ENCODE measurements at places on chromosomes 11 and 22.

DNA sequence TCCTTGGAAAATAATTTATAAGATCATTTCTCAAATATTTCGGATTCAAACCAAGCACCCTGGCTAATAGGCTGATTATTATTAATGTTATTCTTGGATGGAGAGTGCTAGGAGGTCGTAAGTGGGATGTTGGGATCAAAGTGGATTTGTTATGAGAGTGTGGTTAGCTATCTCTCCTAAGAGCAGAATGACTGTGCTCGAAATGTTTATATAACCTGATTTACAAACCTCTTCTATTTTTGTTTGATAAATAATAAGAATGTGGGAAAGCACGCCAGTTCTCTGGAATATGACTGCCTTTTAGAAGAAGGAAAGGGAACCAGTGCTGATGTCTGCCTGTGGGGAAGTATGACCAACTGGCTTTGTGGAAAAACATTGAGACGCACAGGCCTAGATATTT, 527.5 kb downstream of the NTM start:
- DNase-seq = no peak

DNA sequence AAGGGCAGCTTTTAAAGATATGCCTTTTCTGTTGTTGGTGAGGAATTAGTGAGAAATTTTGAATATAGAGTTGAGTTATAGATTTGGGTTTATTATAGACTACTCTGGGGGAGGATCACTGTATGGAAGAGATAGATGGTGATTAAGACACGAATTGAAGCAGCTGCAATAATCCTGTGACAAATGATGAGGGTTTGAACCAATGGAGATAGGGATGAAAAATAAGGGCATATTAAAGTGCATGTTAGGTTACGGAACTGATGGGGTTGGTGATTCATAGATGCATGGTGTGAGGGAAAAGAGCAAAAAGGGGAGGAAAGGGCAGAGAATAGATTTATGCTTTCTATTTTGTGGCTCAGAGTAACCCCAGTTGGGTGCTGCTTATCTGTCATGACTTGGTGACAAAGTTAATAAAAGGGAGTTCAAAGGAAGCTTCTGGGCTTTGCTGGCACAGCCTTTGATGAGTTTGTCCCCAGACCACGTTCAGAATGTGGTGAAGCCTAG, 11.8 kb downstream of the C11orf87 start:
- DNase-seq = no peak

DNA sequence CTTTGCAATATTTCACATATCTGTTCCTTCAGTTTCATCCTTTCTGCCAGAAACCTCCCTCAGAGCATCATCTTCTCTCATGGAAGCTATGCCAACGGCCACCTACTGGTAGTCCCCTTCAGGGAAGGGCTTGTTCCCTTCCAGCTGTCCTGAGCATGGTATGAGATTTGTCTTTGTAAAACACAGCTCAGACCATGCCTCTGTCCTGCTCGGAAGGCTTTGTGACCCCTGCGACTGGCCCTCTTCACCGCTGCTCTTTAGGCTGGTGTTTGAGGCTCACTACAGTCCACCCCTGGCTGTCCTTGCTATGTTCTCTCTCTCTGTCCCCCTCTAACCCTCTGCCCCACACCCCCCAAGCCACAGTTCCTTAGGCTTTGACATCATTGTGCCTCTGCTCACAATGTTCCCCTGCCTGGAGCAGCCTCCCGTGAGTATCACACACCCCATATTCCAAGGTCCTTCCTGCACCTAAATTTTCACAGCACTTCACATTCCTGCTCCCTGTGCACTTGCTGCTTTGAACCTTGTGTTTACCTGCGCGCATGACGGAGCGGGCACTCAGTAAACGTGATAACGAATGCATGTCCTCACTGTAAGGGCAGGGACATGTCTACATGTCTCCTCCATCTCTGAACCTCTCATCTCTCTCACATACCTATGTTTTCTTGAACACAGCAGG, 24.0 kb upstream of the ACER3 start:
- no peak for DNase-seq

- no peak for DNase-seq
Observed at GRCh38 chr11:106482917-106483785, 405.7 kb downstream of the AASDHPPT start.

- DNase-seq = no peak
Observed at GRCh38 chr11:65915821-65916251, 3.0 kb downstream of the C11orf68 start.

- DNase-seq = no peak
Observed at GRCh38 chr11:11440144-11440543, 87.1 kb upstream of the CSNK2A3 start.

Measured in stimulated activated CD8-positive, alpha-beta memory T cell treated with anti-CD3 and anti-CD28 coated beads, Interleukin-7, amount 100 ng/mL, for 1 hour (primary cell).